ENCODE measurements at places on chromosomes 13 and 19. TPM values are rescaled to one million over a fixed set of nuclear protein-coding genes. Genes with fewer than 3 reads are reported as not detected.

APOC1 gene
- polyA plus RNA-seq, result 18.5 TPM

GRCh38 chr13:25111585-25111956, 15.6 kb downstream of the PABPC3 start:
- no peak for DNase-seq
- peaks cover 6% of the 10 kb centered on the region for H3K27me3 ChIP-seq
- no peak overlapping the region for H3K4me3 ChIP-seq
- H3K4me1 ChIP-seq, result no peaks in the 10 kb centered on the region

GRCh38 chr19:32688311-32688710, 3.3 kb upstream of the NUDT19 start:
- no peaks in the 10 kb centered on the region for H3K36me3 ChIP-seq
- H3K4me3 ChIP-seq, result no peak overlapping the region
- peaks cover 15% of the 10 kb centered on the region for H3K4me1 ChIP-seq
- DNase-seq, result no peak

EBI3 gene
- polyA plus RNA-seq, result 1.8 TPM

- no peaks in the 10 kb centered on the region for H3K36me3 ChIP-seq
- peaks cover 3% of the 10 kb centered on the region for H3K4me1 ChIP-seq
- H3K4me3 ChIP-seq, result no peak overlapping the region
- H3K27me3 ChIP-seq, result peaks cover 4% of the 10 kb centered on the region
These were observed 111.7 kb downstream of the GNG7 start for GRCh38 chr19:2590630-2591399.
